ENCODE measurements at places on chromosomes 6 and 20.

GRCh38 chr6:137761487-137761886 lies 105.6 kb upstream of the TNFAIP3 start:
- DNase-seq = no peak

DNA sequence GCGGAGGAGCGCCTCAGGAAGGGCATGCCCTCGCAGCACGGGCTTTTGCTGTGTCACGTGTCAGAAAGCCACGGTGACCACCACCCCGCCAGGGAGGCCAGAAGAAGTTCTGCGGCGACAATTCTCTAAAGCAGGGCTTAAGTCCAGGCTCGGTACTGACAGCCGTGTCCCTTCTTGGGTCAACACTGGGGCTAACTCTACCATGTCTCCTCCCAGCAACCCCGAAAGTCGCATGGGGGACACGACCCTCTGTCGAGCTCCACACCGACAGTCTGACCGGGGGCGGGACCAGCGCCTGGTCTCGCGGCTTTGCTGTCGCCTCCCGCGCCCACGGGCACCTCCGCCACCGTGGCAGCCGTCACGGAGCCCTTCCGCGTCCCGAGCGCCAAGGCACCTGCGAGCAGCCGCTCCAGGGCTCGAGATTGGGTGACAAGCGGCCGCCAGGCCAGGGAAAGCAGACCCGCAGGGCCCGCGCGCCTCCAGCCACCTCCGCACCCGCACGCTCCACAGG lies 534 bp downstream of the NANP start:
- peak; percentile 43 for DNase-seq

GRCh38 chr6:39471954-39472659 lies 149.6 kb upstream of the KCNK16 start:
- DNase-seq = no peak

DNA sequence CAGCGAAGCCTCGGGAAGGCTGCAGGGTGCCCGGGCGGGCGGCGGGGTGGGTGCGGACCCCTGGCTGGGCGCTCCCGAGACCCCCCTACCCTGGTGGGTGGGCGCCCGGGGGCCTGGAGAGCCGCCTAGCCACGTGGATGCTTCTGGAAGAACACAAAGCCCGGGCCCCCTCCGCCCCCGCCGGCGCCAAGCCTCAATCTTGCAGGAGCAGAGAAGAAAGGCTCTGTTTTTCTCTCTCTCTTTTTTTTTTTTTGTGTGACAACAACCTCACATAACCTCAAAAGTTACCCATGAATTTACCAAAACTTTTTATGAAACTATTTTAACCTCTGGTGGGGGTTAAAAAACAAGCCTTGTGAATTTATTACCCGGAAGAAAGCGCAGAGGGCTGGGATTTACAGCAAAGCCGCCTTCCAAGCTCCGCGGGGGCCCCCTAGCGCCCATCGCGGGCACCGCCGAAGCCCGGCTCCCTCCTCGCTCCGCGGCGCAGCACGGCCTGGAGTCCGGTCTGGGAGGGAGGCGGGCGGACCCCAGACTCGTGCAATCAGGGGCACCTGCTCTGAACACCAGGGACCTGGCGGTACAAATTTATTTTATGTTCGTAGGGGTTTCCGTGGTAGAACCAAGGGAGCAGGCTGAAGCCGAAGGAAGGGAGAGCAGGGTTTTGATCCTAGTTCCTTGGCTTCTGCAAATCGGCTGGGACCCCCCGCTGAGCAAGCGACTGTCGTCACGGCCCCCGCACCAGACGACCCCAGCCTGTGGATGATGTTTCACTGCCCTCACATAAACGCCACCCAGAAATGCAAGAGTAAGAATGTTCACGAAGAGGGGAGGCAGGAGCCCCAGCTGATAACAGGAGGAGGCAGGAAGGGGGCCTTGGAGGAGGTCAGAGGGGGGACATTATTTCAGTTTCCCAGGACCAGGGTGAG lies 58.9 kb downstream of the ZNF831 start:
- DNase-seq = peak; percentile 79

GRCh38 chr6:165308926-165309731 lies at the start of gene C6orf118:
Gene C6orf118, minus strand, starts transcription at chr6:165309605. Its CDS starts 19 bp downstream, at chr6:165309586.
- peak; percentile 70 for DNase-seq

- DNase-seq = no peak
Observed at GRCh38 chr20:19056909-19057308, 155.5 kb upstream of the SLC24A3 start.

DNA sequence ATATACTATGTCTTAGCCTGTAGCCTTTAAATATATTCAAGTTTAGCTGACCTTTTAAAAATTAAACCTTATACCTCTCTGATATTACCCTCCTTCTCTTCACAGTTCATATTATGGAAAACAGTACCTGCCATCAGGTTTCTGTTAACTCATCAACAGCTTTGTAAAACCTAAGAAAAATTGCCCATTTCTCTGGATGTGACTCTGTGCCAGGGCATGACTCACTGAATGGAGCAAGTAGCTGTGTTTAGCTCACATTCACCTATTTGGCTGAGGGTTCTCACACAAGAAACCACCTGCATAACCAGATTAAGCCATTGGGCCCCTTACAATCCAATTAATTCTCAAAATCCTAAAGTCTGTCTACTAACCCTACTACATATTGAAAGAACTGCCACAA lies 678.8 kb upstream of the MARCKS start:
- DNase-seq = no peak

DNA sequence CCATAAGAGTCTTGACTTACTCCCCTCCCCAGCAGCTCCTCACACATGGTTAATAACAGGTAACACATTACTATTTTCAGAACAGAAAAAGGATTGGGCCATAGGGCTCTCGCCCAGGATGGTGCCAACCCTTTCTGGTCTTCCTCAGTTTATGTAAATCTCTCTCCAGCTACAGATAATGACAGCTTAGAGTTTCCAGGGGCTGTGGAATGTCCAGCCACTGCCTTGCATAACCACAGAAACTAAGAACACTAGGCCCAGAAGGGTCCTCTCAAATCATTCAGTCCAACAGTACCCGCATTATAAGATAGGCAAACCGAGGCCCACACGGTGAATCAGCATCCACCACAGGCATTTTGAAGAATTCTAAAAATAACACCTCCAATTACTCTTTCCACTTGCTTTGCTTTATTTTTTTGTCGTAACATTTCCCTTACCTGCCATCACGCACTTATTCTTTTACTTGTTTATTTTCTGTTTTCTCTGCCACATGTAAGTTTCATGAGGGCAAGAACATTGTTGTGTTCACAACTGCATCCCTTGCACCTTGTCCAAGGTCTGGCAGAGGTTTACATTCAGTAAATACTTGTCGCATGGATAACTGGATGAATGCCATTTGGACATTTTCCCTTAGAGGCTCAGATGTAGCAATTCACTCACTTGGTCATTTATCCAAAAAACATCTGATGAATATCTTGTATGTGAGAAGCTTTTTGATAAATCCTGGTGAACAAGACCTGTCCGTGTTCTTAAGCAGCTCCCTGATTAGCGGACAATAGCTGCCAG lies 6.4 kb upstream of the SDC4 start:
- DNase-seq = no peak

DNA sequence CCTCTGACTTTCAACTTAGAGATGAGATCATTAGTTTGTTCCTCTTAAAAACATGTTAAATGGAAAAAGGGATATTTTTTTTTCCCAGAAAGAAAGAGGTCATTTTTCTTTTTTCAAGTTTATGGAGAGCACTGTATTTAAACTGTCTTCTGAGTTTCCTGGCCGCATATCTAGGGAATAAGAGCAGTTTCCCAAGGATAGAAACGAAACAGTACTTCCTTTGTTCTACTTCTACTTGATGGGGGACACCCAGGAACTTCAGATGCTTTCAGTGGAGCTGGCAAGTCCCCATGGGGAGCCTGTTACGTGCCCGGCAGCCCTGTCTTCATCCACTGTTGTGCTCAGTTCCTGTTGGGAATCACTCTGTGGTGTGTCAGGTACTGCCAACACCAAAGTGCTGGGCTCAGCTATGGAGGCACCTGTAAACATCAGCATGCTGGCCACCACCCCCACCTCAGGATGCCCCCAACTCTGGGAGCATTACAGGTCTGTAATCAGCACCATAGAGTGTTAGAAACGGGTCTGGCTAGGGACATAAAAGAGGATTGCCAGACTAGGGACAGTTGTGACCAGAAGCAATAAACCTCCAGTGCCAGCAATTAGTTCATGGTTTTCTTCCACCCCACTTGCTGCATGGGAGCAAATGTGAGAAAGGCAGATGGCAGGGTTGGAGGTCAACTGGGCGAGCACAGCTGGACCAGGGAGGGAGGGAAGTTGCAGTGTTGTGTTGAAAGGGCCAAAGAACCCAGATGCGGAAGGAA lies 221.7 kb upstream of the ECI2 start:
- DNase-seq = no peak

DNA sequence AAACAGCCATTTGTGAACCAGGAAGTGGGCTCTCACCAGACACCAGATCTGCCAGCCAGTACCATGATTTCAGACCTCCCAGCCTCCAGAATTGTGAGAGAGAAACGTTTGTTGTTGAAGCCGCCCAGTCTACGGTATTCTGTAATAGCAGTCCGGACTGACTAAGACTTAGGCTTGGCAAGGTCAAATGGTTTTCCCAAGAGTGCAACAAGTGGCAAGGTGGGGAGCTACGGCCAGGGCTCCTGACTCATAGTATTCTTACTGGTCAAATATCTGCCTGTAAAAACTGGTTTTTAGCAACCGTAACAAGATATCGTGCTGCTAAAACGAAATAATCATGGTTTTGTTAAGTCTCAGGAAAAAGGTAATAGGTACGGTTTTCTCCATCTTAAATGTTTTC lies 37.8 kb downstream of the MCUR1 start:
- no peak for DNase-seq

GRCh38 chr6:159307246-159307790 lies 138.1 kb downstream of the FNDC1 start:
- DNase-seq = no peak

DNA sequence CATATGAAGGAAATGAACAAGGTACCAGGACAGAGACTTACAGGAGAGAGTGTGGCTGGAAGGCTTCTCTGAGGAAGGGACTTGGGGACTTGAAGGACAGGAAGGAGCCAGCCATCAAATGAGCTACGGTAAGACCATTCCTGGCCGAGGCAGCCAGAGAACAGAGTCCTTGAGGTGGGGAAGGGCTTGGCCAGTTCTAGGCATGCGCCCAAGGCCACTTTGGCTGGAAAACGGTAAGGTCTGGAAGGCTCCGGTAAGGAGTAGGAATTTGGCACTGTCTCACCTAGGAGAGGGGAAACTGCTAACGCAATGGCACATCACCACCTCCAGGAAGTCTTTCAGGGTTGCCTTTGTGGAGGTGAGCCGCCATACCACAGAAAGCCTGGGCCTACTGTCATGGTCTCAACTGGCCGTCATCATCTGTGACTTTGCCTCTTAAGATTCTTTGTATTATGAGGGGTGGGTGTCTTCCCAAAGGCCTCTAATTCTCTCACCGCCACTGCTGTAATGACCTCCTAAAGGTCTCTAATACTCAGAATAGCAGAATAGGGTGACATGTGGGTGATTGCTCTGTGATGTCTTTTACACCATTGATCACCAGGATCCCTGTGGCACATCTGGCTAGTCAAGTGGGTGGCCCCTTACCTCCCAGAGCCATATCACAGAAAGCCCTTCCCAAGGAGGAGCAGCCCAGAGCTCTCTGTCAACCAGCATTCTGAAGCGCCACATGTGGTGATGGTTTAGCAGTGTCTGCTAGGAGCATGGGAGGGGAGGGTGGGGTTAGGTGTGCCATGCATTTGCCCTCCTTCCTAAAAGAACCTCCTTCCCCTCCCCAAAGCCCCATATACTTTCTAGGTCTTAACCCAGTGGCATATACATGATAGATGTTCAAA lies 17.7 kb upstream of the STX16 start:
- DNase-seq = no peak

- DNase-seq = no peak
Observed at GRCh38 chr6:159691133-159691962, 1.7 kb downstream of the SOD2 start.

DNA sequence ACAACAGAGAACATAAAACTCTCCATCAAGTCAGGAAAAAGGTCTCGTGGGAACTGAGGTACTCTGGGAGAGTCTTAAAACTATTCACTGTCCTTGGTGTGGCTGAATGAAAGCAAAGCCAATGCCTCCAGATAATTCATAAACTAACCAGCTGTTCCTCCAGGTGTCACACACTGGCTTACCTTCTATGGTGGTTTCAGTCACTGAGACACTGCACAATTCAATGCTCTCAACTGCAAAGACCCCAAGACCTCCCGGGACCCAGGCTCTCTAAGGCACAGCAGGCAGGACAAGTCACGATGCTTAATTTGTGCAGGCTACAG lies 100.8 kb downstream of the GMPR start:
- no peak for DNase-seq

DNA sequence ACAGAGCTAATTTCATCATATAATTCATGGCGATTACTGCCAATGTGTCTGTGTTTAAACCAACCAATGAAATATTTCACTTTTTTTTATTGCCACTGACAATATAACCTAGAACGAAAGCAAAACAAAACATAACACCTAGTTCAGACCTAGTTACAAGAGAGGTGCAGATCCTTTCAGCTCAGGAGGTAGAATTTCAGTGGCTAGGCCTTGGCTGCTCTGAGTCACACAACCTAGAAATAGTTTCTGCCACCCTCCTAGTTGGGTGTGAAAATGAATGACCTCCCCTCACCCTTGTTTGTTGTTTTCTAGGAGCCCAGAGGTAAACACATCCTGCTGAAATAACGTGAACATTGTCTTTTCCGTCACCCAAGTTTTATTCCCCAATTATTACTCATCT lies 356.3 kb downstream of the HTR1B start:
- DNase-seq = no peak

DNA sequence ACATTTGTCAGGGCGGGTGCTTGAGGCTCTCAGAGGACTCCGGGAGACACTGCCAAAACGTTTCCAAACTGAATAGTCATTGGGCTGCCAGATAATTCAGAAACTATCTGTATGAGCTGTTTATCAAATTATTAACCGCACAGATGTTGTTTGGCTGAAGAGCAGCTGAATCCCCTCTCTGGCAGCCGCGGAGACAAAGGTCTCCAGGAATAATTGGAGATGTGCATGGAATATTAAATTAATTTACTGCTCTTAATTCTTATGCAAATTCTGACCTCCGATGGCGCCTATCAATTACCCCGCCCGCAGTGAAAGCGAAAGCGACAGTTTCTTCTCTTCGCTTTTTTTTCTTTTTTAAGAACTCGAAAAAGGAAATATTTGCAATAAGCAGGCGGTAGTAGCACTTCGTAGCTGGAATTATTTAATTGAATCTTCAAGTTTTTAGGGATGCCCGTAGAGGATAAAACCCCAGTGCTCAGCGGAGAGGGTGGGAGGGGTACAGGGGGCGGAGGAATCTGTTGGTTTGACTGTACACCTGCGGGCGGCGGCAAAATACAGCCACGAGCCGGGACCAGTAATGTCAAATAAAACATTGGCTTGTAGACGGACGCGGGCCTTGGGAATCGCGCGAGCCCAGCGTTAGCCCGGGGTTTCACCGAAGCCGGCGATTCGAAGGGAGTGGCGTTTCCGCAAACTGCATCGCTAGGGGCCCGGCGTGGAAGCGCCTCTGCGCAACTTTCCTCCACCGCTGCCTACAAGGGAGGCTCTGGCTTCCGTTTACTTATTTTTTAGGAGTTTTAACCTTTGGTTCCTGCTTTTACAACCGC lies 6.2 kb downstream of the LINC00237 start:
- DNase-seq = no peak

- DNase-seq = no peak
Observed at GRCh38 chr6:135586388-135586787, 88.8 kb upstream of the AHI1 start.

- DNase-seq = no peak
Observed at GRCh38 chr6:136440203-136440602, 110.0 kb downstream of the MAP7 start.

GRCh38 chr6:4164117-4164442 lies 28.7 kb upstream of the ECI2 start:
- no peak for DNase-seq

GRCh38 chr6:20409427-20409971 lies 7.8 kb downstream of the E2F3 start:
- DNase-seq = no peak

- peak; percentile 58 for DNase-seq
Observed at GRCh38 chr6:435441-436307, 44.1 kb downstream of the IRF4 start.
